Femur (tissue), 1 donor: ENCODE measurements at places on chromosomes 4 and X.

DNA sequence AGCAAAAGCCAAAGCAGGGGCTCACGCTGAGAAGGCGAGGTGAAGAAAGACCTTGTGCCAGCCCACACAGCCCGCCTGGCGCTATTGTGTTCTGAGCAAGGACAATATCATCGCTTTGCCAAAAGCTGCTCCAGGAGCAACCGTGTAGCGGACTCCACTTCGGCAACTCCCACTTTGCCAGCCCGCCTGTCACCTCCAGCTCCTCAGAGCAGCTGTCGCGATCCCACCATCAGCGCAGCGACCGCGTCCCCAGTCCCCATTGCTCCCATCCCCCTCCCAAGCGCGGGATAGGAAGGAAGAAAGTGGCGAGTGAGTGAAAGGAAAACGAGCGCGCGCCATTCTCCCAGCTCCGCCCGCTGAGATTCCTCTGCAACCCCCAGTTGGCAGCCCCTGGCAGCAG lies 759 bp downstream of the ZC4H2 start:
- peak; percentile 30 for DNase-seq

DNA sequence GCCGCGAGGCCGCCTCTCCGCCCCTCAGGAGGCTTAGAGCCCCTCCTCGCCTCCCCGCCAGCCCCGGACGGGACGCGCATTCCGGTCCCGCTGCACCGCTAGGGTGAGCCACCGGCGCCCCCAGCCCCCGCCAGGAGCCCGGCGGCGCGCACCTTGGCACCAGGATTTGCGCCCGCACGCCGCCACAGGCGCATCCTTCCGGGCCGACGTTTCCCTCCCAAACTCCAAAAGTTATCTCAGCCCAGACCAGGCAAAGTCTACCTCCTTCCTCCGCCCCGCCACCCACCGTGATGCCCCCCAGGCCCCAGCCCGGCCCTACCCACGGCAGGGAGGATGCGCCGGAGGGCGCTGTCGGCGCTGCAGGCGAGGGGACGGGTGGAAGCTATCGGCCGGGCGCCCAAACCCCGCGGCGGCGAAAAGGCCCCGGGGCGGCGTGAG lies 538 bp downstream of the SCML2 start:
- DNase-seq = peak; percentile 34

DNA sequence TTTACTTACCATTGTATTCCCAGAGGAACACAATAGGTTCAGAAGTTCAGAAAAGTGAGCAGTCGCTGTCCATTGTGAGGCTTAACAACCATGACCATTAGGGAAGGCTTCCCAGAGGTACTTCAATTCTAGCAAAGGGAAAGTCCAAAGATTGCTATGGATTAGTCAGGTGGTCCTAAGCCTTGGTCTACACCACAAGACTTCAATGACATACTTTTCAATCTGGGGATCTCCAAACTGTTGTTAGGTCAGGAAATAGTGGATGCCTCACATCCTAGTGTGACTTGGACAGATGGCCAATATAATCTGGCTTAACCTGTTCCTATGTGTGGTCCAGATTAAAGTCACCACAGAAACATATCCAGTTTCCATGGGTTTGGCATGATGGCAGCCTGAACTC lies 118.0 kb downstream of the SPCS3 start:
- no peak for DNase-seq

- DNase-seq = no peak
Measured at GRCh38 chr4:2095236-2096072, 36.3 kb downstream of the NAT8L start.

DNA sequence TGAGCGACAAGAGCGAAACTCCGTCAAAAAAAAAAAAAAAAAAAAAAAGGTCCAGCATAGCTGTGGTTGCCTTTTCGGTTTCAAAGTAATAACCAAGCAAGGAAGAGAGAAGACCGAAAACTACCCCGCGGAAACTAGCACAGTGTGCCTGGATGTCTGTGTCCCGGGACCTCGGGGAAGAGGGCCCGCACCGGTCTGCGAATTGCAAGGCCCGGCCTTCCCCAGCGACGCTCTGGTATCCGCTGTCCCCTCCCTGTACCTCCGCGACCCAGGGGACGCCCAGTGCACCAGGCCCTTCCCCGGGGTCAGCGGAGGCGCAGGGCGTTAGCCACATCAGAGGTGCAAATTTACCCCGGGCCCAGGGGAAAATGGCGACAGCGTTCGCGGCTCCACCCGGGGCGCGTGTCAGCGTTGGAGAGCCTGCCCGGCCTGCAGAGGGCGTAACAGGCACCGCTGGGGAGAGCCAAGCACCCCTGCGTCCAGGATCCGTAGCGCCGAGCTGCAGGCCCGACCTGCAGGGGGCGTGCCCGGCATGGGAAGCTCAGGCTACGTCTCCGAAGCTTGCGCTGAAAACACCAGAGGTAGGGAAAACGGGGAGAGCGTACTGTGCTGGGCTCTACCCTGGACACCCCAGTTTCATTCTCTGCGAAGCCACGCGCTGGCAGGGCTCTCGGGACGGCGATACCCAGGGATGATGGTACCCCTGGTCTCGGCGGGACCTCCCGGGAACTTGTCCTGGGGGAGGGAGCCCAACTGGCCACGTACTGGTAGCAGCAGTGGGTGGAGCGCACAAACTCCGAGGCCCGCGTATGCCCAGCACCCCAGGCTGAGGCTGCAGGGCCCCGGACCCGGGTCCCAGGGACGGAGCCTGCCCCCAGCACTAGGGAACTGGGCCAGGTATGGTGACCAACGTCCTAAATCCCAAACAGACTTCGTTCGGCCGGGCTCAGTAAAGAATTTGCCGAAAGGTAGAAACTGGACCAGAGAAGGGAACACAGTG lies 16.2 kb downstream of the NKX6-1 start:
- no peak for DNase-seq

DNA sequence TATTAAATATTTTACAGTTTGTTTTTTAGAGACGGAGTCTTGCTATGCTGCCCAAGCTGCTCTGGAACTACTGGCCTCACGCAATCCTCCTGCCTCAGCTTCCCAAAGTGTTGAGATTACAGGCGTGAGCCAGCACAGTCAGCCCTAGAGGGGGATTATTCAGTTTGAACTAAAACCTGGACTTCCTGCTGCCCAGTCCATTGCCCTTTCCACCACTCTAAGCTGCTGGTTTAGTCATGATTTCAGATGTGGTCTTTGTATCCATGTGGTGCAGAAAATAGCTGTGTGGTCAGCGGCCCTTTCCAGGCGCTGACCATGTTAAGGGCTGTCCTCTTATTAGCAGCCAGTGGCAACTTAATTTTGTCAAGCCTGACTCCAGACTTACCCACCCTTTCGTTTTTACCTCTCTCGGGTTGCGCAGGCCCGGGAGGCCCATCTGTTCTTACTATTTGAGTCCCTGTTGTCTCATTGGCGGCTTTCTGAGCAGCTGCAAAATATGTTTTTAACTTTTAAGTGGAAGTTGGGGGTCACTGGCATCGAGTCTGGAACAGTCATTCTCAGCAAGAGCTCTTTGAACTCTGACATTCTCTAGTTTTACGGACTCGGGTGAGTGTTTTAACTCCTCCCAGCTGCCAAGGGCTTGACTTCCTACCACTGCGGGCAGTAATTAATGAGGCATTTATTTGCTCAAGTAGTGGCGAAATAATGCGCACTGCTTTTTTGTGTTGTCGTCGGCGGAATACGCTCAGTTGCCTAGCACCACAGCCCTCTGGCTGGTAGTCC lies 773 bp upstream of the VMA21 start:
- DNase-seq = peak; percentile 49

DNA sequence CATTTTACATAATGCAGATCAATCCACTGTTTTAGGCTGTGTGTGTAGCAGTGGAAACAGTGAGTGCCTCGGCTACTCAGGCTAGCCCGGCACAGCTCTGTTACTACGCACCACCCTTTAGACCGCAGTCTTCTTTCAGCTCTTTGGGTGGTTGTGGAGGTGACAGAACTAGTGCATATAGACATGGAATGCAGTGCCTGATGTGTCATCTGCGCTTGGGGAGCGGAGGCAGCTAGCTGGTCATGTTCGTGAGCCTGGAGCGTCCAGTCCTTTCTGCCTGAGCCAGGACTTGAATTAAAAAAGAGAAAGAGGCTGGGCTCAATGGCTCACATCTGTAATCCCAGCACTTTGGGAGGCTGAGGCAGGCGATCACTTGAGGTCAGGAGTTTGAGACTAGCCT lies 4.8 kb downstream of the TBC1D14 start:
- no peak for DNase-seq

DNA sequence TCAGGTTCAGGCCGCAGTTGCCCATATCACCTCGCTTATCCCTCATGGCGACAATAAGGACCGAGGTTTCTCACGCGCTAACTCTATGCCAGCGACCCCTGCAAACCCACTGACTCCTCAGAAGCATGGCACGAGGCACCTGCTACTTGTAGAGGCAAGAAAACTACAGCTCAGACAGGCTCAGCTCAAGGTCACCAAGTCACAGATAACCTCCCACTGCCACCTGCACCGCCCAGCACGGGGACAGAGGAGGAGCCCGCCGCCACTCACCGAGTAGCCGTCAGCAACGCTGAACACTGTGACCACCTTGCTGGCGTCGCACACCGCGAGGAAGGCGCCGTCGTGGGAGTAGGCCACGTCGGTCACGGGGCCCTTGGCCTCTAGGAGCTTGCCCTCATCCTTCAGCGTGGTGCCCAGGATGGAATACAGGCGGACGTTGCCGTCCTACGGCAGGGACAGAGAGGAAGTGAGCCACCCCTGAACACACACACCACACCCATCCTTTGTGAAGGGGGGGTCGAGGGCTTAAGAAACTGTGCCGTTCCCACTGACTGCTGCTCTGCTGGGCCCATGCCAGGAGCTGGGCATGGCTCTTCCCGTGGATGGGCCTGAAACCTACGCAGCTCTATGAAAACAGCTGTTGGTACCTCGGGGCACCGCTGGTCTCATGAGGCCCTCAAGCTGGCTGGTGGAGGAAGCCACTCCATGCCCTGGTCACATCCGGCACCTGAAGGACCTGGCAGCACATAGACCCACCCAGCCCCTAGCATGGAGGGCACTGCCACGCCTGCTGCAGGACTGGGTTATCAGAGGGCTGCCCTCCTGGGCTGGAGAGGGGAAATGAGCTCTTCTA lies 38.9 kb downstream of the WDR1 start:
- no peak for DNase-seq

- DNase-seq = no peak
Measured at GRCh38 chrX:138484451-138484850, 227.1 kb downstream of the FGF13 start.

DNA sequence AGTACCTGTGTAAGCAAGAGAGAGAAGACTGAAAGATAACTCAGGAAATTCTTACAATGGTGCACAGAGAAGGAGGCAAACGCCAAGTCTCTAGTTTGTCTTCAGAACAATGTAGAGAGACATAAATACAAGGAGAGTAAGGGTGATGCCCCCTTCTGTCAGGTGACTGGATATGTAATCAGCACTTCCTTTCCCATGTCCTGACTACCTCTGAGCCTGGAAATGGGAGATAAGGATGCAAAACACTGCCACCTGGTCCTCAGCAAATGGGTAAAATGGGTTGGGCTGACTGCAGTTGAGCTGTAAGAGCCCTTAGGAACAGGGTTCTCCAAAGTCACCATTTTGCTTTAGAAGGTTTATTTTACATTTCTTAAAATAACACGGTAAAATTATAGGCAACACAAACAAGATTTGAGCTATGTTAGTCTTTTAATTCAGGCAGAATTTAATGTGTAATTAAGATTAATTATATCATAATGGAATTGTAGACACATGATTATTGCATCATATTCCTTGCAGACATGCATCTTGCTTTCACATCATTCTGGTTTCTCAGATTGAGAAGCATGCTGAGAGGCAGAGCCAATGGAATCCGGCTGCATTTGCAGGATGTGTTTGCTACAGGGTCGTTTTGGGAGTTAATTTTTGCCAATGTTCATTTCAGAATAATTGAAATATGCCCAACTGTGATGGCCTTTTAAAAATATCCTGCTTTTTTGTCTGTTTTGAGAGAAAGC lies 37.2 kb upstream of the ARX start:
- no peak for DNase-seq

DNA sequence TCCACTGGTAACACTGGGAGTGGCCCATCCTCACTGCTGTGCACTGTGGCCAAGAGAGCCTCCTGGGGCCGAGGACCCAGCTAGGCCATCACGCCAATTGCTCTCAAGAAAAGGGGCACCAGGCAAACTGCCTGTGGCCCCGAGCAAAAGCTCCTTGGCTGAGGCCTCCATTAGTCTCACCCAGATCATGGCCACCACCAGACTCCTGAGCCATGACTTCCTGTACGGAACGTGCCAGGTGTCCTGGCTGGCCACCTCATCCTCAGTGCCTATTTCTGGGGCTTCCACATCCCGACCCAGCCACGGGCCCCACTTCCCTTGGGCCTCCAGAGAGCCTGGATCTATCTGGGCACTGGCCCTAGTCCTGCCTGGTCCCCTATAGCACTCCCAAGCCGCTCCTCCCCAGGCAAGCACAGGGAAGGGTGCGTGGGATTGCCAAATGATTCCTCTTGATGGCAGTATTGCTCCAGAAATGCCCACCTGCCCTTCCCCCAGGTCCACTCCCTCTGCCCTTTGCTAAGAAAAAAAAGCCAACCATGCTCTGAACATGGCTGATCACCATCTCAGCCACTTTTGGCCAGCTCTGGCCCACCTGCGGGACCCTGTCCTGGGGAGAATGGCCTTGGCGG lies 212.6 kb upstream of the AGTR2 start:
- no peak for DNase-seq
